ENCODE measurements at places on chromosomes 6 and 20.

DNA sequence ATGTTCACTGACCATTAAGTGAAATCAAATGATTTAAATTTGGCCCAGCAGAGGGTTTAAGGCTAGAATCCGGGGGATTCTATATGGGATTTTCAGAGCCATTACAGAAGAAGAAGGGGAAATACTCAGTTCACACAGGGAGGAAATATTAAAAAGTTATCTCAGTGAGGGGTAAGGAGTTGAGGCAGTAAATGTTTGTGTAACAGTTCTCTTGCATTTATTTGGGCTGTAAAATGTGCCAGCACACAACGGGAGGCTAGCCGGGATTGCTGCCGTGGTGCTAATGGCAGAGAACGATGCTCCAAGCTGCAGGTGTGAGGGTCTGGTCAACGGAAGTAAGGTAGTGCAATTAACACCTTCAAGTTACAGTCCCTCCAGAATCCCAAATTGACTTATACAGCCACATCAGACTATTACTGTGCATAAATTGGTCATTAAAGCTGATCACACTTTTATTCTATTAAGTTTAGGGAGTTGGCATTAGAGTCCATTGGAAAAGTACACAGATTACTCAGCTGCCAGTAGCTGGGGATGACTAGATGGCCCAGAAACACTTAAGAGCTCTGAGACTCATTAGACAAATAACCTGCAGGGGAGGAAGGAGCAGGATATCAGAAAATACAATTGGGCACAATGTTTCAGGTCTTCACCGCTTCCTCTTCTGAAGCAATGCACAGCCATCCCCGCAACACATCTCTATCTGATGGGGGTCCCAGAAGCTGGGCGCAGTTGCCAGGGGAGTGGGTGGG, 31.3 kb downstream of the PPP1R3G start:
- DNase-seq, result no peak

DNA sequence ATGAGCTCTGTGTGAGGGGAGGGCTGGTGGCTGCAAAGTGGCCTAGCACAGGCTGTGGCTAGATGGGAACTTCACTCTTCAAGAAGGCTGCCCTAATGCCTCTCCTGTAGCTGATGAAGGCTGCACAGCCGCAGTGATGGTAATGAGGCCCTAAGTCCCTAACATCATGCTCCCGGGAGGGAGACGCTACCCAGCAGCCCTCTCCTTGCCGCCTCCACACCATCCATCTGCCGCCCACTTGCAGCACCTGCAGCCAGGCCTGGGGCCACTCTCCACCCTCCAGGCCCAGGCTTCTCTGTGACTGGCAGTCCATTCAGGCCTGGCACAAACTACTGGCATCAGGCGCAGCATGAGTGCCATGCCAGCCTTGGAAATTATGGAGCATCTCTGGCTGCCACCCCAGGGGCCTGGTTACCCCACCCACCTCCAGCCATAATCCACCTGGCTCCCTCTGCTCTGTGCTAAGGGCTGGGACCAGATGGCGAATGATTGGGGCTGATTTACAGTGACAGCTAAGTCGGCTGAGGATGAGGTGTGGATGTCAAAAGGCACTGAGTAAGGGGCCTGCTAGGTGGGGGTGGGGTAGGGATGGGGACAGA, 284.2 kb downstream of the LRFN2 start:
- DNase-seq, result no peak

DNA sequence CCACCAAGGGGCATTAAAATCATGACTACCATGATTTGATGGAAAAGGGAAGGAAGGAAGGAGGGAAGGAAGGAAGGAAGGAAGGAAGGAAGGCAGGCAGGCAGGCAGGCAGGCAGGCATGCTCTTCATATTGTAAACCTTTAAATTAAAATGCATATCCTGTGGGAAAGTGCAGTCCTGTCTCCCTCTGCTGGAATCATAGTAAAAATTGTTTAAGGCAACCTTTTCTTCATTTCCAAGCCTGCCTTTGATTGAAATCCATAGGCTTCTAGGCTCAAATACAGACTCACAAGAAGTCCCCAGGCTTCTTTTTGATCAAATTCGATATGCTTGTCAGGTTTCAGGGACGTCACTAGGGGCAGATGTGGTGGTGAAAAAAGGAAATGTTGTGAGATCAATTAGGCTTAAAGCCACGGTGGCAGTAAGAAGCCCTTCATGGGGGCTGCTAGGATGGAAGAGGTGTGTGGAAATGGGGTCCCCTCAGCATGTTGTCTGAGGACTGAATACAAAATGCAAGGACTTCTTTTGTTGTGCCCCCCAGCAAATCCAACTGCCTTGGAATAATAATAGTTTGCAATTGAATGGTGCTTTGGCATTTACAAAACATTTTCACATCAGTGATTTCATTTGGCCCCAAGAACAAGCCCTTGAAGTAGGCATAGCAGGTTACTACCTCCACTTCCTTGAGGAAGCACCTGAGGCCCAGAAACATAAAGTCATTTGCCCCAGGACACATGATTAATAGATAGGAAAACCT, 25.6 kb upstream of the GABRR1 start:
- peak; percentile 51 for DNase-seq

GRCh38 chr6:6479785-6480184, 108.7 kb upstream of the LY86 start:
- DNase-seq, result no peak

GRCh38 chr6:64411226-64411625, 775.6 kb downstream of the PHF3 start:
- no peak for DNase-seq

- no peak for DNase-seq
These were observed 100.4 kb downstream of the MYO6 start for GRCh38 chr6:75849329-75850025.

GRCh38 chr6:6866656-6867403, 240.9 kb upstream of the RREB1 start:
- no peak for DNase-seq

GRCh38 chr20:2163312-2163711, 61.7 kb downstream of the STK35 start:
- DNase-seq, result no peak

DNA sequence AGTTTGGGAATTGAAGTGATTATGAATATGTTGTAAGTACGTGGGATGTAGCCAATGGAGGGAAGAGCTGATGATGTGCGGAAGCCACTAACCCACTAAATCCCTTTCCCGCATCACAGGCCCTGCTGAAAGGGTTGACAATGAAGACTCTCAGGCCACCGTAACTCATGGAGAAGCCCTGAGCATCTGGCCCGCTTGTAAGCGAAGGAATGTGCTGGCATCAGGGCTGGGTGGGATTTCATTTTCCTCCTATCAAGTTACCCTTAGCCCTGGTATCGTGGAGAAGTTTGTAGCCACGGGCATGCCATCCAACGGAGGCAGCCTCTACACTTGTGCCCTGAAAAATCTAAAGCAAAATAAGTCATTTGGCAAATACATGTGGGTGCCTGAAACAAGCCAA, 355.0 kb downstream of the CDH26 start:
- DNase-seq, result no peak

GRCh38 chr6:3943331-3943765, 94.2 kb downstream of the FAM50B start:
- DNase-seq, result no peak

DNA sequence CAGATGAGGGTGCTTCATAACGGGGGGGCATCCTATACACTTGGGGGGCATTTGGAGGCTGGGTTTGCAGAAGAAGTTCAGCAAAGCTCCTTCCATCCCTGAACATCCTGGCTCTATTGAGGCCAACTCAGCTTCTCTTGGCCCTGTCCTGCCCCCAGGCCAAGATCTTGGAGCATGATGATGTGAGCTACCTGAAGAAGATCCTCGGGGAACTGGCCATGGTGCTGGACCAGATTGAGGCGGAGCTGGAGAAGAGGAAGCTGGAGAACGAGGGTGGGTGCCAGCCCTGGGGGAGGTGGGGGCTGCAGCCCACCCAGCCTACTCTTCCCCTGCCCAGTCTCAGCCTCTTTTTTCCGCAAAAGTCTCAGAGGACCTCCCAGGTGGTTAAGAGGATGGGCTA, 17.2 kb downstream of the GDAP1L1 start:
- DNase-seq, result no peak

GRCh38 chr6:137700751-137701477, 166.1 kb upstream of the TNFAIP3 start:
- DNase-seq, result no peak

- DNase-seq, result no peak
These were observed 4.7 kb upstream of the GTSF1L start for GRCh38 chr20:43731469-43731868.

DNA sequence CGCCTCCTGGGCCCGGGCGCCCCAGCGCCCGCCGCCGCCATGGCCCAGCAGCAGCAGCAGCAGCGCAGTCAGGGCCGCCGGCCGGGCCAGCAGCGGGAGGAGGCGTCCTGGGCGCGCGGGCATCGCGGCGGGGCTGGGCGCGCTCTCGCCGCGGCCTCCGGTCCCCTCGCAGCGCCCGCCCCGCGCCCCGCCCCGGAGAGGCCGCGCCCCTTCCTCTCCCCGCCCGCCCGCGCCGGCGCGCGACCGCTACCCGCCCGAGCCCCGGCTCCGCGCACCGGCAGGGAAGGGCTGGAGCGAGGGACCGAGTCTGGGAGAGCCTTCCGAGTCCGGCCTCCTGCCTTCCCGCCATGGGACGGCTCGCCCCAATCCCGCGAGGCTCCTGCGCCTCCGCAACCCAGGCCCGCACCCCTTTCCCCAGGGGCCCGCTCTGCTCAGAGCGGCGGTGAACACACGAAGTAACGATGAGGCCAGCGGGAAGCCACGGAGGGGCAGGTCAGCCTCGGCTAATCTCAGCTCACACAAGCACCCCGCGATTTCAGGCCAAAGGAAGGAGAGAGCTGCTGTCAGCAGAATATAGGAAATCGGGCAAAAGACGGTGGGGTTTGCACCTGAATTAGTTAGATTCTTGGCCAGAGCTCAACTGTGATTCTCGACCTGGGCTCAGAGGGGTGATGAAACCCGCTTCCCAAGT, at the start of gene TXNDC5:
TXNDC5 (minus strand) TSS at position 135 of the 691 bp plus-strand sequence; CDS start at position 123, 12 bp downstream.
- DNase-seq, result peak; percentile 66

DNA sequence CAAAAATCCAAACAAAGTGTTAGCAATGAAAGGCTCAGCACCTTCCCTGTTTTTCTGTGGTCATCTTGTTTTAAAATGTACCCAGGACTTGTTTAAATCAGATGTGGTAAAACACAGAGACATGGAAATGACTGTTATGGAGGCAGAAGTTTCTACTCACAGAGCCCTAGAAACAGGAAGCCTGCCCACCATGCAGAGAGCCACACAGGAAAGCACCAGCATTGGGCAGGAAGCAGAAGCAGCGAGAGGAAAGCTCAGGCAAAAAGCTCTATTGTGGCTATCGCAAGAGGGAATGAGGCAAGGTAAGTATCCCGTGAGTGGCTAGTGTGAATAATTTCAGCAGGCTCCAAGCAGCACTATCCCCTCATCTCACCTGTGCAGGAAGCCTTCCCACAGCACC, 42.8 kb downstream of the GPR6 start:
- DNase-seq, result no peak

DNA sequence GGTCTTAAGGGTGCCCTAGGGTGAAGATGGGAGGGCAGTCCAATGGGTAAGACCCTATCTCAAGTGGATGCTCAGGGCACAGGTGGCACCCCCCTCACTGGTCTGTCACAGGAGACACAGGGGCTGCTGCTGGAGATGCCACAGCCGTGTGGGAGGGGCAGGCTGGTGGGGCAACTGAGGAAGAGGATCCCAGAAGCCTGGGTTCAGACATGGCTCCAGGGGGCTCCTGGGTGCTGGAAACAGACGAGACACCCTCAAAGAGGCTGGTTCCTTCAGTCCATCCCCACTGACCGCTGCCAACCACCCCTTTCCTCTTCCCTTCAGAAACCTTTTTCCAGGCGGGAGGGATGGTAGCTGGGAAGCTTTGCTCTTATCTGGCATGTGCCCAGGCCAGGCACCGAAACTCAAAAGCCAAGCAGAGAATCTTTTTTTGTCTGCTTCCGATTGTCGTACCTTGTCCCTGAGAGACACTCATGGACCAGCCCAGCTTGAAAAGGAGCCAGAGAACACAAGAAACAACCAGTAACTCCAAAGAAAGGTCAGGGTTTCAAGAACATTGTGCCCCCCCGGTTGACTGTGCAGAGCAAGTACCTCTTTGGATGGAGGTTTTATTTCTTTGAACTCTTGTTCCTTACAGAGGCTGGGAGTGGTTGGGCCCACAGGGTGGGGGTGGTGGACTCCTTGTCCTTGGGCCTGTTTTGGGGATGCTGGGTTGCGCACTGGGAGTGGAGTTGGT, 28.5 kb upstream of the EMILIN3 start:
- DNase-seq, result no peak

GRCh38 chr6:143482593-143482992, 28.9 kb downstream of the FUCA2 start:
- DNase-seq, result no peak

GRCh38 chr6:8277769-8278168, 157.6 kb downstream of the SLC35B3 start:
- no peak for DNase-seq

- no peak for DNase-seq
These were observed 37.1 kb downstream of the TNFAIP3 start for GRCh38 chr6:137903933-137904821.

DNA sequence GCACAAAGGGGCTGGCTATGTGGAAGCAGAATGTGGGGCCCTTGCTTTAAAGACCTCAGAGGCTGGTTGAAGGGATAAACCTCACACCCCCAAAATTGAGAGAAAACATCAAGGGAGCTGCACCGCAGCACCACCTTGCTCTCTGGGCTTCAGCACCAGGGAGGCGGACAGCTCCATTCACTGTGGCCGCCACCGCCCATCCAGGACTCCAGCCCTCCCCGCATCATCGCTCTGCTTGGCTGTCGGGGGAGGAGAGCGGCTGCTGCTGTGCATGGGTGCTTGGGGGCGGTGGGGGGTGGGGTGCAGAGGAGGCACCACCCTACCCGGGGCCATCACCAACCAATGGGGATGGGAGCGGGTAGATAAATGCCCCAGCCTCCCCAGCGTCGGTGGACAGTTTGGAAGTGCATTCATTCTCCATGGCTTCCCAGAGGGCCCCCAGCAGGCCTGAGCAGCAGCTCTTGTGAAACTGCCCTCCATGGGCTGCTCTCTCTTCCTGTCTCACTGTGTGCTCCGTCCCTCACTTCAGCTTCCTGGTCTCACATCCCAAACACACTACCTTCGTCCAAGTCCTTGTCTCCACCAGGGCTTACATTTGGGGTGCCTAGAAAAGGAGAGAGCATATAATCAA, 75.7 kb upstream of the BHLHE23 start:
- peak; percentile 20 for DNase-seq

DNA sequence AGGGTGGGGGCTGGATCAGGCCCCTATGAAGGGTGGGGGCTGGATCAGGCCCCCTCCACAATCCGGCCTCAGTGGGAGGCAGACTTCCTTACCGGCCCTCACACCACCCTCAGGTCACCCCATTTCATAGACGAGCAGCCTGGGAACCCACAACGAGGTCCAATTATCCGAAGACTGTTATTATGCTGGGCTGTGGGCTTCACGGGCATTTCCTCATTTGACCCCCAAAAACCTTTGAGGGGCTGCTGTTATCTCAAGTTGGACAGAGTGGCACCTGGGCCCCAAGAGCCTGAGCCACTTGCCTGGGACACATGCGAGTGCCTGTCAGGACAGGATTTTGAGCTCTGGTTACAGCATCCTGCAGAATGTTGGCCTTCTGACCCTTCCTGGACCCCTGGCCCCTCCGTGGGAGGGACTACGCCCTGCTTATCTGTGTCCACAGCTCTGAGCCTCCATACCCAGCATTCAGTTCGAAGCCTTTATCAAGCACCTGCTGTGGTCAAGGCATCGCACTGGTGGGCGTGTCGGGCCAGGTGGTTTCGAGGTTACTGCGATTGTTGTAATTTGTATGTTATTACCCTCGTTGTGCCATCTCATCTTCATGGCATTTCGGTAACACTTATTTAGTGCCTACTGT, 34.5 kb upstream of the PCMTD2 start:
- DNase-seq, result no peak

All from CD4-positive, alpha-beta T cell treated with Interleukin-17A for 1 hour (primary cell).